Activated CD8-positive, alpha-beta T cell treated with anti-CD3 and anti-CD28 coated beads for 36 hours (primary cell): ENCODE measurements at places on chromosomes 4 and X.

DNA sequence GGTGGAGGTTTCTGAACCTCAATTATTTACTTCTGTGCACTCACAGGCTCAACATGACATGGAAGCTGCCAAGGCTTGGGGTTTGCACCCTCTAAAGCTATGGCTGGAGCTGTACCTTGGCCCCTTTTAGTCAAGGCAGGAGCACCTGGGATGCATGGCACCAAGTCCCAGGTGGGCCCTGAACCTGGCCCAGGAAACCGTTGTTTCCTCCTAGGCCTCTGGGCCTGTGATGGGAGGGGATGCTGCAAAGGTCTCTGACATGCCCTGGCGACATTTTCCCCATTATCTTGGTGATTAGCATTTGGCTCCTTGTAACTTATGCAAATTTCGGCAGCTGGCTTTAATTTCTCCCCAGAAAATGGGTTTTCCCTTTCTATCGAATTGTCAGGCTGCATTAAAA lies 726.1 kb upstream of the POU3F4 start:
- no peak for DNase-seq

DNA sequence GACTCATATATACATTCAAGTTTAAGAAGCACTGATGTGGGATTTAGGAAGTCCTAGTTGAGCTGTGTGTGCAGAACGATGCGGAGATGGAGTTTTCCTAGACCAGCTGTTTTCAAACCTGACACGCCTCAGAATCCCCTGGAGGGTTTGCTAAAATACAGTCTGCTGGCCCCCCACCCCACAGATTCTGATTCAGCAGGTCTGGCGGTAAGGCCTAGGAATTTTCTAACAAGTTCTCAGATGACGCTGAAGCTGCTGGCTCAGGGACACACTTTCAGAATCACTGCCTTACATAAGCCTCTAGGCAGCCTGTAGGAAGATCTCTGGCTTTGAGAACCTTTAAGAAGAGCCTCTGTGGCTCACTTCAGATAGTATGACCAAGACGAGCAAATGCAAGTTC lies 73.1 kb downstream of the PHEX start:
- DNase-seq, result no peak

- DNase-seq, result no peak
Observed at GRCh38 chr4:174154215-174154854, 129.1 kb downstream of the FBXO8 start.

- no peak for DNase-seq
Observed at GRCh38 chr4:135934026-135934425, 1598.3 kb downstream of the PCDH18 start.

- DNase-seq, result no peak
Observed at GRCh38 chr4:121112530-121112929, 40.2 kb upstream of the NDNF start.
